OCI-LY7 (cell line): ENCODE measurements at places on chromosomes 11 and 22. TPM values are rescaled to one million over a fixed set of nuclear protein-coding genes. Genes with fewer than 3 reads are reported as not detected.

KCNJ1 gene
- 0.11 TPM in 1 of 2 replicates, not detected in the other for total RNA-seq

P2RY2 gene
- total RNA-seq: not detected in 2 replicates

OLFML1 gene
- total RNA-seq: not detected in 2 replicates

OR5P2 gene
- total RNA-seq: not detected in 2 replicates
